ENCODE measurements at places on chromosomes 12 and 14. TPM values are rescaled to one million over a fixed set of nuclear protein-coding genes. Genes with fewer than 3 reads are reported as not detected.

AICDA gene
- total RNA-seq: not detected

NANOG gene
- under 0.01 TPM for total RNA-seq

ACSS3 gene
- 19.8 TPM for total RNA-seq

SETD3 gene
- total RNA-seq: 42.5 TPM

SARNP gene
- total RNA-seq: 108 TPM

LRCOL1 gene
- not detected for total RNA-seq

HOXC9 gene
- 0.15 TPM for total RNA-seq

Data from smooth muscle cell of trachea (primary cell).